ENCODE measurements at places on chromosomes 5 and 9.

GRCh38 chr9:89000973-89001916, 10.0 kb downstream of the S1PR3 start:
- peak; percentile 78 for DNase-seq

GRCh38 chr9:36207016-36207415, 16.3 kb downstream of the CLTA start:
- DNase-seq, result no peak

- no peak for DNase-seq
These were observed 208.6 kb downstream of the CAAP1 start for GRCh38 chr9:26684029-26684428.

- no peak for DNase-seq
These were observed 1.2 kb upstream of the GRK6 start for GRCh38 chr5:177425196-177425800.

- DNase-seq, result no peak
These were observed 77.5 kb upstream of the SPATA31D4 start for GRCh38 chr9:81850724-81851123.

GRCh38 chr5:96053063-96053735, 91.5 kb upstream of the ELL2 start:
- DNase-seq, result no peak

- no peak for DNase-seq
These were observed 43.5 kb upstream of the STXBP1 start for GRCh38 chr9:127568618-127568970.

- no peak for DNase-seq
These were observed 686.5 kb upstream of the COX7C start for GRCh38 chr5:85931220-85931619.

- no peak for DNase-seq
These were observed 208.9 kb downstream of the GOLPH3 start for GRCh38 chr5:31965227-31965626.

DNA sequence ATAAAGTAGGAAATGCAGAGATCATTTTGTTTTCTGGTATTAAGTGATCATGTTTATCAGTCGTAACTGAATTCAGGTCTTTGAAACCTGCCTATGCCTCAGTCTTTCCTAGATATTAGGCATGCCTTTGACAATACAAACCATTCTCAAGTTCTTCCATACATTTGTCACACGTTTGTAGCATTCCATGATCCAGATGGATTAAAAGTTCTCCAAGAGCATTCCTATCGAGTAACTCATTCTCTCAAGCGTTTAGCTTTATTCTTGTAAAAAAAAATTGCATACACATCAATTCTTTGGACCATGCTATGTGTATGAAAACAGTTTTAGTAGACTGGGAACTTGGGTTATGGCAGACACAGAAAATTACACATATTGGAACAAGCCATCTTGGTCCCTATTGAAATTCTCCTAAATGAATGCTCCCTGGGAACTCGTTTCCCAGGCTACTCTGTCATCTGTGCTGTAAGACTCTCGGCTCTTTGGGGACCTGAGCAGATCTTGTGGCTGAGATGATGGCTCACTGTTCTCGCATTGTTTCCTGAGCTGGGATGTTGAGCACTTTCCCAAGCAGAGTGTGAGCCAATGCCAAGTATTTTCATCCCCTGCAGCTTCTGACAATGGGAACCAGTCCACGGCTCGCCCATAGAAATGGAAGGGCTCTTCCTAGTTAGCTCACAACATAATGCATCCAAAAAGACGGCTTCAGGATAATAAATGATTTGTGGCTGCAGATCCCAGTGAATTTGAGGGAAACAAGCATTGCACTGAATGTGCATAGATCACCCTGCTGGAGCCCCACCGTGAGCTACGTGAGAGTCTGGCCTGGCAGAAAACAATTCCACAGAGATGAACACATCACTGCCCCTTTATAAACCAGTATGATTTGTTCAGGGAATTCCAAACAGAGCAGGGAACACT, 230.2 kb downstream of the IRX1 start:
- no peak for DNase-seq

- DNase-seq, result no peak
These were observed 47.9 kb downstream of the OLFM1 start for GRCh38 chr9:135135171-135135928.

GRCh38 chr5:92527311-92528078, 1053.5 kb downstream of the NR2F1-AS1 start:
- no peak for DNase-seq

- DNase-seq, result no peak
These were observed 341.9 kb downstream of the TMEM167A start for GRCh38 chr5:82735160-82735789.

- no peak for DNase-seq
These were observed 47.6 kb upstream of the PPP1R2B start for GRCh38 chr5:156802501-156802900.

DNA sequence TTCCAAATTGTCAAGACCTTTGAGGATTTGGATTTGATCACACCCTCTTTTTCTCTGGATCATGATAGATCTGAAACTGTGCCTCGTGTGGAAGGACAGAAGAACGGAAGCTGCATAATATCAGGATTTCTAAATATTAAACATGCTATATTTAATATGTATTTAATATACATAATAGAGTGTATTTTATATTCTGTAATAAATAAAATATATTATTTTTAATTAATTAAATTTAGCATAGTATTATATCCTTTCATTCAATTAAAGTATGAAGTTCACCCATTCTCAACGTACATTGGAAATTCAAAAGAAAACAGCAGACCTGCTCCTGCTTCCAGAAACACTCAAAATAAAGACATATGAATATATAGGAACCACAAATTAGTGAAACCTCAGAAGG, 70.6 kb upstream of the GLIS3 start:
- no peak for DNase-seq

DNA sequence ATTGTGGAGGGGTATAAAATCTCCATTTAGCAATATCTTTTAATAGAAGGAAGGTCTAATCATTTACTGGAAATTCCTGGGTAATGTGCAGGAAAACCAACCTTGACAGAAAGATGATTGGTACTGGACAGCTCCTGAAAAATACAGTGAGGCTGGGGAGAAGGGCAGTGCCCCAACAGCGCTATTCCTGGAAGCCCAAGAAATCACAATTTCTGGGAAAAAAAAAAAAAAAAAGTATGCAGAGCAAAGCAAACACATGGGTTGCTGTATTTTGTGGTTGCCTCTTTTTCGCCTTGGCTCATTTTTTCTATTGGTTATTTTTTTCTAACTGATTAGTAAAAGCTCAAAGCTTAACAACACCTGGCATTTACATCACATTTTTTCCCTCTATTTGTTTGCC, 249.7 kb downstream of the ENC1 start:
- no peak for DNase-seq

DNA sequence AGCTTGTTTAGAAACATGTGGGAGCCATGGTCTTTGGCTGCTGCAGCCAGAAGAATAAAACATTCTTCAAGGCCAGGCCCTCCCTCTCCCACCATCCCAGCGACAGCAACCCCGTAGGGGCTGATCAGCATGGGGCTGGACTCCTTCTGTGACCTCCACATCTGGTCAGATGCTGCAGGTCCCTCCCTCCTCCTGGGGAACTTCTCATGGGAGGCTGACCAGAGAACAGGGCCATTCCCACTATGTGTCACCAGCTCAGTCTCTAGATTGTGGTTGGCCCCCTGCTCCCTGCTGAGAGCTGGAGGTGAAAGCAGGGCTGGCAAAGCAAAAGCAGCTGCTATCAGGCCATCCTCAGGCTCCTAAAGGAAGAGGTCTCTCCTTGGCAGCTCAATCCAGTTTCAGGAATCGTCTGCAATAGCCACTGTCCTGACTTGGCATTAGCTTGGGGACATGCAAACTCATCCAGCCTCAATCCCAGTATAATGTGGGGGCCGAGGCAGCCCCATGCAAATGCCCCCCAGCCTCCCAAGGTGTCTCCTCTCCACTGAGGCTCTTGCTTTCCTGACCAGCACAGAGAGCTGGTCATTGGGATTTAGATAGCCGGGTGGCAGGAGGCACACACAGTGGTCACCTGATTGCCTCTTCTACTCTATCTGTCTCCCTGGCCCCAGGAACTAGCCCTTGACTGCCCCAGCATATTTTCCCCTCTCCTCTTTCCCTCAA, 81.5 kb downstream of the NRG2 start:
- no peak for DNase-seq

- DNase-seq, result no peak
These were observed 275.2 kb upstream of the CDH9 start for GRCh38 chr5:27313549-27313948.

GRCh38 chr9:129523943-129524581, 96.8 kb downstream of the C9orf50 start:
- no peak for DNase-seq

DNA sequence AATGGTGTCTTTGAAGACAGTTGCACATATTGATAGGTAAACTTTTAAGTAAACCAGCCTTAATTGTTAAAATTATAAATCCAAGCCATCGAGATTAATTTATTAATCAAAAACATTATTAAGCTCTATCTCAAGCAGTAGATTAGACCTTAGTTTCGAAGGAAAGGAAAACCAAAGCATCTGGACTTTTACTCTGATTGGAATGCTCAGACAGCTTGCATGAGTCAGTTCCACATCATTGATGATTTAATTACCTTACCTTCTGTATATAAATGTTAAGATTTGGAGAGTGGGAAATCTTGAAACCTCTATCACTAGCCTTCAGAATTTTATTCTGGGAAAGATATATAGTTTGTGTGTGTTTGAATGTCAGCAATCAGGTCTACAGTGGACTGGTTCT, 23.9 kb downstream of the DCP2 start:
- DNase-seq, result no peak

DNA sequence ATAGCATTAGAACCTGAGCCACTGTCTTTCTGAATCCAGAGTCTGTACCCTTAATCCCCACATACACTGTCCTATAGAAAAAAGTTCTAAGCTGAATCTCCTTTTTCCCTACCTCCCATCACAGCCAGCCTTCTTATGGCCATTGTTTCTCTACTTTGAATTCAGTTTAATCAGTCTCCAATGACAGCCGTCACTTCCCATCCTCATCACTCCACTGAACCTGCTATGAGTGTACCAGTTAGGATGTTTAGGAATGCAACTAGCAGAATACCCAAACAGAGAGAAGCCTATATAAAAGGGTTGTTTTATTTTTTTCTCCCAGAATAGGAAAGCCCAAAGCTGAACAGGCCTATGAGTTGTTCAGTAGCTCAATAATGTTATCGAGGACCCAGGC, 220.4 kb upstream of the NREP start:
- DNase-seq, result no peak

GRCh38 chr9:33180526-33181184, 13.5 kb upstream of the B4GALT1 start:
- no peak for DNase-seq

GRCh38 chr5:163794993-163795392, 289.6 kb downstream of the MAT2B start:
- no peak for DNase-seq

DNA sequence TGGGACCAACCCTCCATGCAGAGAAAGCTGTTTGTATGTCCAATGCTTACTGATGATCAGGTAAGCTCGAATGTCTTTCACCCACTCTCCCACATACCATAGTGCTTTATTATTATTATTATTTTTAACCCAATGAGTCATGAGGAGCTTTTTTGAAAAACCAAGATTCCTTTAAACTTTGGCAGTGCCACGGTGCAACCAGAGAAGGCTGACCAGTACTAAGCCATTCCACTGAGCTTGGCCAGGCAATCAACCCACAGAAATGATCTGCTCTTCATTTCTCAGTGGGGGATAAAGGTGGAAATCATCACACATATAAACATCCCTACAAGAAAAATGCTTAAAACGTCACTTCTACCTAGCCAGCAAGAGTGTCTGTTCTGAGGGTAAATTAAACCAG, 35.5 kb downstream of the JAKMIP2 start:
- DNase-seq, result no peak

DNA sequence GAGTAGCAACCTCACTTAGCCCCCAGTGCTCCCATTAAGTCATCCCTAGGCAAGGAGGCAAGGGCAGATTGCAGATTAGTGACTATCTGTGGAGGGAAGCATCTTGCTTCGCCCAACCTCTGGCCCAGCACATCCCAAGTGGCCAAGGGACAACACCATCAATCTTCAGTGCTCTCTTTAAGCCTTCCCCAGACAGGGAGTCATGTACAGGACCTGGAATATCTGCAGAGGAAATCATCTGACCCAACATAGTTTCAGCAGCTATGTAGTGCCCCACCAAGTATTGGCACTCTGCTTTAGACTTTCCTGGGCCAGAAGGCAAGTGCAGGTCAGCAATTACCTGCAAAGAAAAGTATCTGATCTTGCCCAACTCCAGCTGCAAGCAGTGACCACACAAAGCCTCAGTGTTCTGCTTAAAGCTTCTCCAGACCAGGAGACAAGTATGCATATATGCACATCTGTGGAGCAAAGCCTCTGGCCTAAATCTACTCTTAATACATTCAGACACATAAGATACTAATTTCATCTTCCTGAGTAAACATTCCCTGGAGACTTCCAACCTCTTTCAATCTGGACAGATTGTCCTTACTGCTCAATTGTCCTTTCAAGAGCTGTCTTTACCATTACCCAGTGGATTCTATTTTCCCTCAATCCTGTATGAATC, 224.8 kb upstream of the VLDLR start:
- DNase-seq, result no peak

GRCh38 chr9:122213102-122213588, 15.6 kb downstream of the LHX6 start:
- no peak for DNase-seq

DNA sequence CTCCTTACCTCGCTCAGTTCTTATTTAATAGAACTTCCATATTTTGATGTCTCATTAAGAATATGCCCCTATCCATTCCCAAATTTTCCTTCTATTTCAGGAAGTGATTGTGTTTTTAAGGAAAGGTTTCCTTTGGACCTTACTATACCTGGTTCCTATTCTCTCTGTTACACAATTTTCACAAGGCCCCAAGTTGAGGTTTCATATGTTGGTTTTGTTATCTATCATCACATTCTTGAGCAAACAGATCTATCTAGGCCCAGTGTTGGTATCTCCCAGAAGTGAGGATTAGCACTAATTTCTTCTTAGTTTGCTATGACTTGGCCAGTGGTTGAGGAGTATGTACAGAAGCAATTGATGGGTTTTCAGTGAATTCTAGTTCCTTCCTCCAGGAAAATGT, 41.5 kb downstream of the ALG2 start:
- DNase-seq, result no peak

GRCh38 chr5:138082033-138082432, 1.8 kb upstream of the WNT8A start:
- DNase-seq, result no peak

- DNase-seq, result no peak
These were observed 52.5 kb downstream of the CXXC5 start for GRCh38 chr5:139700711-139701055.

- DNase-seq, result no peak
These were observed 170.2 kb downstream of the MAPKAP1 start for GRCh38 chr9:125536776-125537175.
